ENCODE measurements at places on chromosomes 6 and 20.

- peak; percentile 64 for DNase-seq
These were observed at the start of gene KCNG1 for GRCh38 chr20:51022803-51023616. KCNG1 (minus strand) TSS chr20:51023107; CDS start chr20:51010338, 12,769 bp downstream.

- no peak for DNase-seq
These were observed 180.3 kb downstream of the THBS2 start for GRCh38 chr6:169073311-169073710.

DNA sequence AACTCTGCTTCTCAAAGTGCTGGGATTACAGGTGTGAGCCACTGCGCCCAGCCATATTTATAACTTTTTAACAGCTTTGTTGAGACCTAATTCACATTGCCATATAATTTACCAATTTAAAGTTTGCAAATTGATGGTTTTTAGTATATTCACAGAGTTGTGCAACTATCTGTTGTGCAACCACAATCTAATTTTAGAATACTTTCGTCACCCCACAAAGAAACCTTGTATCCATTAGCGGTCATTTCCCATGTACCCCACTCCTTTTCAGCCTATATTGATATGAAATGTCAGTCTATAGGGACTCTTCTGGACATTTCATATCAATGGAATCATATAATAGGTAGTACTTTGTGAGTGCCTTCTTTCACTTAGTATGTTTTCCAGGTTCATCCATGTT lies 55.8 kb downstream of the FOXO3 start:
- peak; percentile 38 for DNase-seq

DNA sequence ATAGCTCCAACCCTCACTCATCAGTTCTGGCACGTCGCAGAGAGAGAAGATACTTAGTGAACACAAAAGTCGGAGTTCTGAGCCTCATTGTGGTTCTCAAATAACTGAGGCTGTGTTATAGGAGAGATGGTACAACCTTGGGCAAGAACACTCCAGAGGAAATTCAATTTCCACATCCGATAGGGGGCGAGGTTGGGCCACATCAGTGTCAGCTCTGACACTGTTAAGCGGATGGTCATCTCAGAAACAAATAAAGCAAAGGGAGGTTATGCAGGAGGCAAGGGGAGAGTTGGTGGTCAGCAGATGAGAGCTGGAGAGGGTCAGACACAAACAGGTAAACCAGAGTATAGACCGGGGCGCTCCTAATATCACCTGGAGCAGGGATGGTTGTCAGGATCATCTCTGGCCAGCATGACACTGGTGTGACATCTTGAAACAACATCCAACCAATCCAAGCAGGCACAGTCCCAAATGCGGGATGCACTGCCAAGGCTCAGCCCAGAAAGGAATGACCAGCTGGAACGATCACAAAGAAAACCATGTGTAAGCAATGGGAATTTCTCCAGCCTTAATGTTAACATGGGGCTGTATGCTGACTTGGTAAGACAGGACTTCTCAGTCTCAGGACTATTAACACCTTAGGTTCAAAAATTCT lies 331.8 kb downstream of the HACE1 start:
- peak; percentile 26 for DNase-seq

- DNase-seq: no peak
These were observed 136.6 kb downstream of the BACH2 start for GRCh38 chr6:90160013-90160412.
